Esophagus squamous epithelium (tissue), 5 donors: ENCODE measurements at places on chromosomes 7 and 10. TPM values are rescaled to one million over a fixed set of nuclear protein-coding genes. Genes with fewer than 3 reads are reported as not detected.

The ITPRID1 gene
- not detected for total RNA-seq

The RBP3 gene
- not detected for total RNA-seq

The ZC3HAV1L gene
- 12.5 TPM for total RNA-seq

DNA sequence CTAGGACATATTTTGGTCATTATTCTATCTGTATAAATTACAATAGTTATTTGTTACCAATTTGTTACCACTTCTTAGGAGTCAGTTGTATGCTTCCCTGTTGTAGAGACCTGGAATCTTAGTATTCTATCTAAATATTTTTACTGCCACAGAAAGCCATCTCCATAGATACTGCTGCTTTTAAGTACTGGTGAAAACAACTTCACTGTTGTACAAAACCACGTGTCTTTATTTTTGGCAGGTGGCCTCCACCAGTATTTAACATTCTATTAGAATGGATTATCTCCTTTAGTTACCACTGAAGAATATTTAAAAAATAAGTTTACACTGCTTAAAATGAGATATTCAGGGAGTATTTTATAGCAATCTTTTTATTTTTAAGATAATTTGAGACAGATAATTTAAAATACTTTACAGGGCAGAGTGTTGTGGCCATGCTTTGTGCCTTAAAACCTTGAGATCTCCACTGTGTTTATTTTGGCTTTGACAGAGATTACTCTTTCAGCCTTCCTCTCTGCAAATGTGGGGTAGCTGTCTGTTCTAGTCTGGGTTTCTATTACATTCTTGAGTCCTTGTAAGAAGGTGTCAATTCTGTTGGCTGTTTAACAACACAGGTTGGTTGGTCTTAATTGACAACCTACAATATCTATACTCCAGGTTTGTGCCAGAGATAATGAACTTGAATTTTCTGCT is 185.6 kb downstream of the LRRC4 start:
- no peak for DNase-seq

The GALNT11 gene
- 53.3 TPM for total RNA-seq

The PDE1C gene
- total RNA-seq = 4.8 TPM

DNA sequence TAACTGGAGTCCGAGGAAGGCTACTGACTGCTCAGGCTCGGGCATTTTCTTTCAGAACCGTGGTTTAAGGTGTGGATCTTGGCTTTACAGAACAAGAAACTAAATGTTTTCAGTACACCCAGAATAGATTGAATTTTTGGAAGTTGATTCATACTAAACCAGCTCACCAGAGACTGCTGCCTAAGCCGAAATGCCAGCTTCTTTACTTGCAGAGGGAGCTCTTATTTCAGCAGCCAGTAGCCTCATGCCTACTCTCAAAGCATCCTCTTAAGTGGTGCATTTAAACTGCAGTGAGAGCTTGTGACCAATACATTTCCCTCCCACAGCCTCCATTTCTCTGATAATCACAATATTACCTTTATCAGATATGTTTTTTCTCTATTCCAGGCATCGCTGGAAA is 615.1 kb downstream of the SUGCT start:
- DNase-seq = no peak

The PAOX gene
- total RNA-seq = 16.6 TPM

DNA sequence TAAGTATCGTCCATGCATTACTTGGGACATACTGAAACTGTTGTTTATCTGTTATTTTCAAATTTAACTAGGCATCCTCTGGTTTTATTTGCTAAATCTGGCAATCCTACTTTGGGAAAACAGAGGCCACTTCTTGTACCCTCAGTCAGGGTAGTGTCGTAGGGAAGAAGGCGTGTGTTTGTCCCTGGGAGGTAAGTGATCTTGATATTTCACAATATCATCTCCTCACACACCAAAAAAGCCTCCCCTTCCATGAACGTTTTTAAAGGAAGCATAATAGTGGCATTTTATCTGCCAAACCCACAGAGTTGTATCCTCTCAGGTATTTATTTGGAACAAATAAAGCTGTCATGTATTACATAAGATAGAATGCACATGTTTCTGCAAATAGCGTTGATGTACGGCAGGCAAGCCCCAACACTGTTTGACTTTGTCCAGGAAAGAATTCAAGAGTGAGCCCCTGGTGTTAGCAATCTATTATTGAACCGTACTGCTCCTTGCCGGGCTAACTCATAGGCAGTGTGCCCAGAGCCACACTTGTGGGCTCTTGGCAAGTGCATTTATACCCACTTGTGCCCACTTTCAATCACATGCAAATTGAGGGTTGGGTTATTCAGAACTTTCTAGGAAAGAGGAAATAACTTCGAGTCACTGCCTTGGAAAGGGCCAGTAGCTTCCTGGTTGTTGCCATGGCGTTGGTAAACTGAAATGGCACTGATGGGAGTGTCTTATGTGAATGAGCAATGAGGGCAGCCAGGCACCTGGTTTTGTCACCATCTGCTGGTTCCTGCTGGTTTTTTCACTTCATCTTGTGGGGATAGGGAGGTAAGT is 266.0 kb downstream of the USP6NL start:
- DNase-seq = no peak

The TYW1B gene
- total RNA-seq = 2.9 TPM

The PKD2L1 gene
- not detected for total RNA-seq

DNA sequence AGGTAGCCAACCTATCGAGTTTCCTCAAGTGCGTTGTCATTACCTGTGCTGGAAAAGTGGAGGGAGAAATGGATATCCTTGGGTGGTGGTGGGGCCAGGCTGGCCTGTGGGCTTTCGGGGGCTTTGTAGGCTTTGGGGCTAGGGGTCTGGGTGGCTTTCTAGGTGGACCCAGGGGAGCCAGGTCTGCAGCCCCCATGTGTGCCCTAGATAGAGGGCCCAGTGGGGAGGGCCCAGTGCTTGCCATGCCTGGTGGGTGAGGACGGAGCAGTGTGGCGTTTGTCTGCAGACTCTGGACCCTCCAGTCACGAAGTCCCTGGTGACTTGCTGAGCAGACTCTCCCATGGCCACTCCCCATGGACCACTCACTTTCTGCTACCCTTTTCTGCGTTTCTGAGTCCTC is 19.7 kb downstream of the EMX2 start:
- DNase-seq = no peak

The PNLIP gene
- not detected for total RNA-seq

The POLR3A gene
- total RNA-seq = 13.5 TPM

DNA sequence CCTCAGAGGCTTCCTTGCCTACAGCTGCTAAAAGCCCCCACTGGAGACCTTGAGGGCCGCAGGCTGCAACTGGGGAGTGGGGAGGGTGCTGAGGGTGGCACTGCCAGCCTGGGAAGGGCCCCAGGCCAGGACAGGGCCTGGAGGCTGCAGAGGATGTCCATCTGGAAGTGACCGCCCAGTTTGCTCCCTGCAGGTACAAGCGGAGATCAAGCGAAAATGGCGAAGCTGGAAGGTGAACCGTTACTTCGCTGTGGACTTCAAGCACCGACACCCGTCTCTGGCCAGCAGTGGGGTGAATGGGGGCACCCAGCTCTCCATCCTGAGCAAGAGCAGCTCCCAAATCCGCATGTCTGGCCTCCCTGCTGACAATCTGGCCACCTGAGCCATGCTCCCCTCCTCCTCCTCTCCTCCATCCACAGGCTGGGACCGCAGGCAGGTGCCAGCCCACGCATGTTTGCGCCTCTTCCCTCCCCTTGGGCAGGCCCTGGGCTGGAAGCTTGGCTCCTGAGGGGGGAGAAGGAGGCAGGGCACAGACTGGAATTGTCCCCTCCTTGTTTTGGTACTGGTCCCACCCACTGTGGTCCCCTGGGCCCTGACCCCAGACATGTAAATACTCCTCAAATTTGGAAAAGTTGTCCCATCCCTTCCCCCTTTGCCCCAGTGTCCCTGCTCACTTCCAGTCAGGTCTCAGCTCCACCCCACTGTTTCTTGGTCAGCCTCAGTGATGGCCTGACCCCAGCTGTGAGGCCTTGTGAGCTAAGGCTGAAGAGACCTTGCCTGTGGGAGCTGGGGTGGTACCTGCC is 54.4 kb downstream of the ADCYAP1R1 start:
- no peak for DNase-seq

- no peak for DNase-seq
Measured at GRCh38 chr10:10389182-10389581, 628.5 kb upstream of the CELF2 start.

The ABHD11 gene
- 19.1 TPM for total RNA-seq

GRCh38 chr7:134777470-134777869 is 2.0 kb upstream of the CALD1 start:
- DNase-seq = no peak

DNA sequence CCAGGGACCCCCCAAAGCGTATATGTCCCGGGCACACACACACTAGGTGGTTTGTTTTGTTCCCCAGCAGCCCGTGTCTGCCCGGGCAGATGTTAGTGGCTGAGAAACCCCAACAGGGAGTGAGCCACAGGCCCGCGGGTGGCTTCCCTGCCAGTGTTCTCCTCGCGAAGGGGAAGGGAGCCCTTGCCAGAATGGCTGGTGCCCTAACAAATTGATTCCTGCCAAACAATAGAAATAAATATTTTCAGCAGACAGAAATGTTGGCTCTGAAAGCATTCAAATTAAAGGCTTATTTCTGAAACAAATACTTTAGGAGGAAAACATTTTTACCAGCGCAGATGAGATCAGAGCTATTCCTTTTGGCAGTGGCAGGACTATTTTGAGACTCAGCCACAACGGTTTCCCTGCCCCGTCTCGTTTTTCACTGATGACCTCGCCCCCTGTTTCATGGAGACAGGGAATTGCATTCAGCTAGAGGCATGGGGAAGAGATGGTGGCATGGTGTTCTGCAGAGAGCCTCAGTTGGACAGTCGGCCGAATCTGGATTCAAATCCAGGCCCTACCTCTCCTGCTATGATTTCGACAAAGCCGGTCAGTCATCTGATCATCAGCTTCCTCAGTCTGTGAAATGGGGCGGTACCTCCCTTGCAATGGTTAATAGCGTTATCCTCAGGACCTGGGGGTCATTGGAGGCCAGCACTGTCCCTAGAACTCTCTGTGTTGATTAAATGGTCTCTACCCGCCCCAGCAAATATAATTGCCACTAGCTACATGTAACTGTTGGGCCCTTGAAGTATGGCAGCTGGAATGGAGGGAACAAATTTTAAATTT is 84.5 kb downstream of the CUX1 start:
- DNase-seq = no peak

DNA sequence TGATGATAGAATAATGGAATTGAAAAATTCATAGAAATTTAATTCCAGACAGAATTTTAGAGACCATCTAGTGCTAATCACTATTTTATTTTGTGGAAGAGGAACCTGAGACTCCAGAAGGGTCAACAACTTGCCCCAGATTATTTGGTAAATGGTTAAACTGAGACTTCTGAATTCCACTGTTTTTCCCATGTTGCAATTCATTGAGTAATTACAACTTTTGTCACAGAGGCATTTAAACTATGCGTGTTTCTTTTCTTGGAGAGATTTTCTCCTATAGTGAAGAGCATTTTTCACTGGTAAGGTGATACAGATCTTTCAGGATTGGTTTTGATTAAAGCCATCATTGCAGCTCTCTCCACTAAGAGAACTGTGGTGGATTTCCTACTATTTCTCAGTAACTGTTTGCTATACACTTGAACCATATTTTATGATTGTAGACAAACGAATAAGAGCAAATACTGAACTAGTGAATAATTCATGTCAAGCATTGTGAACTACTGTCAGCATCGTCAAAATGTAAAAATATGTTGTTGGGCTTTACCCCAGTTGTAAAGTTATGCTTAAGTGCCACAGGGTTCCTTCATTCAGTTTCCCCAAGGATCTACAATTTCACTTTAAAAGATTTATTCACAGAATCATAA is 26.5 kb downstream of the LRGUK start:
- no peak for DNase-seq

- no peak for DNase-seq
Measured at GRCh38 chr10:76334255-76334654, 902.8 kb downstream of the LRMDA start.

The GHRHR gene
- not detected for total RNA-seq

GRCh38 chr10:119595676-119596515 is 868 bp downstream of the TIAL1 start:
- DNase-seq = no peak

GRCh38 chr7:150332852-150333635 is 8.4 kb downstream of the RARRES2 start:
- no peak for DNase-seq

DNA sequence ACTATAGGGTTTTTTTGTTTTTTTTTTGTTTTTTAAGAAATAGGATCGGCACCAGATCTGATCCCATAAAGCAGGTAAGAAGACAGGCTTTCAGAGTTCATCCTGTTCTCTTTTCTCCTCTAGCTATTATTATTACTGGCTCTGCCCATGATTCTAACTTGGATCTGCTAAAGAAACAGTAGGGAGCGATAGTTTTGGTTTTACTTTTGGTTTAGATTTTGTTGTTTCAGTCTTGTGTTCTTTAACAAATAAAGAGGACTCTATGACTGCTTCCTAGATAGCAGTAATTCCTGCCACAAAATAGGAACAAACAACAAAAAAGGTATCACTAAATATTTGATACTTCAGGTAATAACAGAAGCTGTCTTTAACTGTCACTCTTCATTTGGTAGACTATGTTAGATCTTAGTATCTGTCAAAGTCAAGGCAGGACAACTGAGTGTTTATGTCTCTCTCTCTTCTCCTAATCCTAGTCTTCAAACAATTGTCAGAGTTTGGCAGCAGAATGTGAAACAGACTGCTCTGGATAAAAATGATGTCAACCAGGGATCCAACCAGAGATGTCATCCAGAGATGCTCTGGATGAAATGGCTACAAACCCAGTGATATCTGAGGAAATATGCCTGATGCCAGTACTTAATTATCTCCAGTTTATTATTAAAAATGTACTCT is 99.8 kb downstream of the KMT2C start:
- DNase-seq = no peak

- DNase-seq = no peak
Measured at GRCh38 chr7:149595541-149595940, 97.9 kb upstream of the ZNF746 start.

DNA sequence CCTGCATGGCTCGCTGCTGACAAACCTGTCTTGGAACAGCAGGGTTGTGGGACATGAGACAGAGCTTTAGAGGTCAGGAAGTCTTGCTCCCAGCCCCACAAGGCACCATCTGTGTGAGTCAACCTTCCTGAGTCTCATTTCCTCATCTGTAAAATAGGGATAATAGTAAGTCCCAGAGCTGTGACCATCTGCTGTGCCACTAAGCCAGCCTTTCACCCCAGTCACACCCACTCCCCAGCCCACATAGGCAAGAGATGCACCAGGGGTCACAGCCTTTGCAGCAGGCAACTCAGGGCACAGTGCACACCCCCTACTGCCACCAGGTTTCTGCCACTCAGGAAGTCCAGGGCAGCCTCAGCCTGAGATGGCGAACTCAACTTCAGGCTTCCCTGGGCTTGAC is 29.4 kb upstream of the CDH23 start:
- DNase-seq = no peak

DNA sequence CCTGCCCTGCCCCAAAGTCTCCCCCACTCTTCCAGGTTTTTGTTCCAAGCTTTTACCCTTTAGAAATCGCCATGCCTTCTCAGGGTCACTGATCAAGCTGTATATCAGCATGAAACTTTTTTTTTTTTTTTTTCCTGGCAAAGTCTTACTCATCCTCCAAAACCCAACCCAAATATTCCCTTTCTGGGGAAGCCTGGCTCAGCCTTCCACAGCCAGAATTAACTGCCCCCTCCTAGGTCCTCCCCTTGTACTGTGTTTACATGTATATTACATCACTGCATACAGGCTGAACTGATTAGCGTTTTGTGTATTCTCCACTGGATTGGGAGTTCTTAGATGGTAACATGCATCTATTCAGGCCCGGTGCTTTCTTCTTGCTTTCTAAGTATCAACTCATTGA is 4.6 kb upstream of the NOBOX start:
- no peak for DNase-seq

- DNase-seq = no peak
Measured at GRCh38 chr10:129863201-129863663, 100.8 kb downstream of the EBF3 start.
